NCI-H446 treated with DMSO at 0.1 percent for 48 hours (cell line): ENCODE measurements at places on chromosomes 16 and 17.
A peak's percentile ranks its signal among the peaks of the same experiment; 100 is the strongest.

DNA sequence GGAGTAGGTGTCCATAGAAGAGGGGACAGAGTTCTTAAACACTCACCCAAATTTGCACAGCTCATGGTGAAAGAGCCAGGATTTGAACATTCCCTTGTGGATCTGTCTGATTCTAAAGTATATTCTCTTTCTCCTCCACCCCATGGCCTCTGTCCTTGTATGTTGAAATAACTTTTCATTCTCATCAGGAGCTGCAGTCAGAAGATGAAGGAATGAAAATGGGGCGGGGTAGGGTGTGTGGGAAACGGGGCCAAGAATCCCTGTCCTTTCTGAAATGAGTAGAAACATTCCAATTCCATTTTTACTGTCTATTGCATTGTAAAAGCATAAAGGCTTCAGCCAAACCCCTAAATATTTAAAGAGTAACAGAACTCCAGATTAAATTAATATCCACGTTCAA is 42.8 kb downstream of the NOG start:
- no peak for DNase-seq

GRCh38 chr16:56558024-56558747 is 6.7 kb upstream of the MT4 start:
- peak; percentile 96 for DNase-seq

DNA sequence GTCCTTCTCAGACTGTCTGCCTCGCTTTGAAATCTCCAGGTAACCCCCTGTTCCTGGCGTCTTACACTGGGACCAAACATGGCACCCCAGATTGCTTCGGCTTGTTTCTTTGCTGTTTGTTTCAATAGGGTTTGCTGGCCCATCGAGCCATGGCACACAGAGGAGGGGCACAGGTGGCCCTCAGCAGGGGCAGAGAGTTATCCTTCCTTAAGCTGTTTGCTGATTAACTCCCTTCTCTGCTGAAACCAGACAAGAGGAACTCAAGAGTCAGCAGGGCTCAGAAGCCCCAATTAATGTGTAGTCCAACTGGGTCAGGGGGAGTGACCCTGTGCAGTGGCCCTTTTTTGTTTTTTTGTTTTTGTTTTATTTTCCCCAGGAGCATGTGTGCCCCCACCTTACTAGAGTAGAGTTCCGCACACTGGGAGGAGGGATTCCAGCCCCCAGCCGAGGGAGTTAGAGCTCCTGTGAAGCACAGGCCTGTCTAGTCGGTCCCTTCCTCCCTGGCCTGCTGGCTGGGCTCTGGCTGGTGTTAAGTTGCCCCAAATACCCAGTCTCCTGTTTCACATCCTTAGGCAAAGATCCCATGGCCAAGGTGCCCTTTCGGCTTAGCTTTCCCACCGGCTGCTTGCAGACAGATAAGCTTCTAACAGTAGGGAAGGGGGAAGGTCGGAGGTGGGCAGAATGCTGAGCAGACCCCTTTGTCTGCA is 39.3 kb downstream of the YPEL2 start:
- DNase-seq = no peak

GRCh38 chr16:24834459-24835335 is 11.1 kb upstream of the SLC5A11 start:
- no peak for DNase-seq

GRCh38 chr16:2208772-2209171 is 1.9 kb downstream of the BRICD5 start:
- no peak for DNase-seq

- DNase-seq = peak; percentile 98
Observed at GRCh38 chr17:75827308-75828075, 16.7 kb downstream of the UNC13D start.

GRCh38 chr16:83818276-83818675 is 10.5 kb downstream of the HSBP1 start:
- DNase-seq = no peak

GRCh38 chr16:87625241-87625797 is 23.0 kb downstream of the JPH3 start:
- DNase-seq = no peak

- no peak for DNase-seq
Observed at GRCh38 chr17:4195306-4195705, 52.3 kb downstream of the CYB5D2 start.

- no peak for DNase-seq
Observed at GRCh38 chr17:78146881-78147280, 696 bp downstream of the C17orf99 start.

- DNase-seq = no peak
Observed at GRCh38 chr17:72266112-72266775, 145.4 kb downstream of the SOX9 start.

DNA sequence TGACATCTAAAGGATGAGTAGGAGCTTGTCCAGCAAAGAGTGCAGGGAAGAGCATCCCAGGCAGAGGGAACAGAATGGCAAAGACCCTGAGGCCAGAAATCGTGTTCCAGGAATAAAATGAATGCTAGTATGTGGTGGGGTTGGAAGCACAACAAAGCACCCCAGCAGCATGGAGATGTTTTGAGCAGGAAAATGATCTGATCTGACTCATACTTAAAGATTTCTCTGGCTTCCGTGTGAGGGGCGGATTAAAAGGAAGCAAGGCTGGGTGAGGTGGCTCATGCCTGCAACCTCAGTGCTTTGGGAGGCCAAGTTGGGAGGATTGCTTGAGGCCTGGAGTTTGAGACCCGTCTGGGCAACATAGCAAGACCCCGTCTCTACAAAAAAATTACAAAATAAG is 2.3 kb downstream of the SLC5A11 start:
- DNase-seq = no peak

DNA sequence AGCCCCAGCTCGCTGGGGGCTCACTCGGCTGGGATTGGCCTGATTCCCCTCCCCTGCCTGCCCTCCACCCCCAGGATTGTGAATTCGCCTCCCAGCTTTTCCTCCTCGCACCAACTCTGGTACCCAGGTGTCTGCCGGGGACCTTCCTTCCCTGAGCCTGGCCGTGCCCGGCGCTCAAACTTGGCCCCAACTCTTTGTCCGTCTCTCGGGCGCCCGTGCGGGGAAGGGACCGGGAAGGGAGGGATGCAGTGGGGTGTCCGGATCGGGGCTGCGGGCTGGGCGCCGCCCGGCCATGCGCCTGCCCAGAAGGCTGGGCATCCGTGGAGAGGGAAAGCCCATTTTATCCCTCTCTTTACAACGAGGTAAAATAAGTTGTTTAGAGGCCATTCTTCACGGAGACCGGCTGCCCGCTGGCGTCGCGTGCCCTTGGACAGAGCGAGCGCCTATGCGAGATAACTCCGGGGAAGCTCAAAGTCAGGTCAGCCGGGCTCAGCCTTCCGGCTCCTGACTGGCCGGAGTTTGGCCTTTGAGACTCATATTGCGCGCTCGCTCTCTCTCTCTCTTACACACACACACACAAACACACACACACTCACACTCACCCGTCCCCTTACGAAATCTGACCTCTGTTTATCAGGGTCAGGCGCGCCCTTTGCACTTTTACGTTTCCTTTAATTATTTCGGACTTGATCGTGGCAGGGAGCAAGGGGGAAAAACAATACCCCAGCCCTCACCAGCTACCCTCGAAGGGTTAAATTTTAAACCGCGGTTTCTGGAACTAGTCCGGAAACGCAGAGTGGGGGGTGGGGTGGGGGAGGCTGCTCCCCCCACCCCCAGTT is 774 bp upstream of the MAF start:
- DNase-seq = no peak

GRCh38 chr16:17281052-17281451 is 189.7 kb downstream of the XYLT1 start:
- DNase-seq = no peak

GRCh38 chr17:5003214-5003867 is 5.6 kb downstream of the KIF1C start:
- DNase-seq = no peak

GRCh38 chr17:75099881-75100595 is 9.7 kb upstream of the ARMC7 start:
- DNase-seq = no peak

- no peak for DNase-seq
Observed at GRCh38 chr17:37802061-37802595, 57.3 kb upstream of the HNF1B start.

DNA sequence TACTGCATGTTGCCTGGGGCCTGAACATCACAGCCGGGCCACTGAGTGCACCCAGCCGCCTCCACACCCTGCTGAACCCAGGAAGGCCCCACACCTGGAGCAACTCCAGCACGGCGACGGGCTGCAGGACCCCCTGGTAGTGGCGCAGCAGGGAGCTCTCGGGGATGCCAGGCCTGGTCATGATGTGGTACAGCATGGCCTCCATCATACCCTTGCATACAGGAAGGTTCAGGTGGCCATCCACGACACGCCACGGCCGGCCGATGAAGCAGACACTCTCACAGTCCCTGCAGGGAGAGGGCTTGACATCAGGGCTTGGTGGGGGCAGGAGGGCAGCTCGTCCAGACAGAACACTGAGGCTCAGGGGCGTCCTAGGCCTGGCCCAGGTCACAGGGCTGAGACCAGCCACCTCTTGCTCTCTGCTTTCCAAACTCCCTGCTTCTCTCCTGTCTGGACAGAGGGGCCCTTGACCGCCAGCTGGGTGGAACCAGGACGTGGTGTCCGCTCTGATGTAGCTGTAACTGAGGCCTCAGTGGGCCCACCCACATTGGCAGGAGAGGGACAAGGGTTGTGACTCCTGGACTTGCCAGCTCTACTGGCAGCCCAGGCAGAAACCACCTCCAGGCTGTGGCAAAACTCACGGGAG is 60.3 kb downstream of the IL21R start:
- DNase-seq = no peak
